H4 (cell line): ENCODE measurements at places on chromosomes 3 and 15. TPM values are rescaled to one million over a fixed set of nuclear protein-coding genes. Genes with fewer than 3 reads are reported as not detected.

DNA sequence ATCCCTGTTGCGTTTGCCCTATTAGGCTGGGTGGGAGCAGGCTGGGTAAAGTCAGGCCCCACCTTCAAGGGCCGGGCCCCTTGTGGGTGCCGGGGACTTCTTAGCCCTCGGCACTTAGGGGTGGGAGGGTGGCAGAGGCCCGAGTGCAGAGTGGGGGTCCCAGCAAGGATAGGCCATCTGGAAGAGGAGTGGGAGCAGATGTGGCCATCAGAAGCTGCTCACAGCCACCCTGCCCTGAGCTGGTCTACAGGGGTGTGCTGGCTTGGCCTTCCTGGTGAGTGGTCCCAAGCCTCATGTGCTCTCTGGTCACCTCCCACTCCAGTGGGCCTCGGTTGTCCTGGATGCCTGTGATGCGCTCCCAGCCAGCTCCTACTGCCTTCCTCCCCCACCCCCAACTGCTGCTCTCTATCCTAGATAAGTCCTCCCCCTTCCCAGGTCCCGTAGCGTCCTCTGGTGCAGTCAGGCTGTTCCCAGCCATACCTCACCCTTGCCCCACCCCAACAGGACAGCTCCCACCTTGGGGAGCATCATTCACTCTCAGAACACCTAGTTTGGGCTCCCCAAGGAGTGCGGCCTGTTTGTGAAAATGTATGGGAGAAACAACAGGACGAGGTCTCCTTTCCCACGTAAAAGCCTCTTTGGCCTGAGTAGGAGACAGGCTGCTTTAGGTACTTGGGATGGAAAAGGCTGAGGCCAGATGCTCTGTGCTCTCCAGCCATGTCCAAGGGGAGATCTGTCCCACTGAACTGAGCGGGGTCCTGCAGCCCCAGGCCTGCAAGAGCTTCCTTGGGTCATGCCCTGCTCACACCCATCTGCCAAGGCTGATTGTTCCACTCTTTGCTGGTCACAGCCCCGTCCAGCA is 24.9 kb upstream of the PLXNA1 start:
- no peak for DNase-seq

LRRK1 gene
- 1.4 and 2.9 TPM in 2 replicates for total RNA-seq

EHD4 gene
- total RNA-seq: 6.0 and 6.8 TPM in 2 replicates

AGBL1 gene
- total RNA-seq: not detected in 2 replicates

FBXW12 gene
- 0.08 TPM in 1 of 2 replicates, not detected in the other for total RNA-seq

NEDD4 gene
- 31.5 and 35.6 TPM in 2 replicates for total RNA-seq

DNA sequence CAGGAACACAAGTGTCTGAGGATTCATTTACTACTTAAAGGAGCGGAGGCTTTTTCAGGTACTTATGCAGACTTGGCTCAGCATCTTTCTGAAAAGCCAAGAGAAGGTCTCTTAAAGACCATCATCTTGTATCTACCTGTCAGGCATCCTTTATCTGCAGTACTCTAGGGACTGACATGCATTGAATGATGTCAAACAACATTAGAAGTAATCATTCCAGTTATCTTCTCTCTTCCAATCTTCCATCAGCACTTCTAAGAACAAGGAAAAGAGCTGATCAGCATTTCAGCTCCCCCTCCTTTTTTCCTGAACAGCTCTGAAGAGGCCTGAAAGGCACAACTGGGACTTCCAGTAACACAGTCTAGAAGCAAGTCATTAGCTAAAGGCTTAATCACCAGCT is 214.8 kb downstream of the KCNH8 start:
- DNase-seq: no peak

GRCh38 chr3:169389211-169389924 is 274.1 kb downstream of the MECOM start:
- DNase-seq: no peak

DNA sequence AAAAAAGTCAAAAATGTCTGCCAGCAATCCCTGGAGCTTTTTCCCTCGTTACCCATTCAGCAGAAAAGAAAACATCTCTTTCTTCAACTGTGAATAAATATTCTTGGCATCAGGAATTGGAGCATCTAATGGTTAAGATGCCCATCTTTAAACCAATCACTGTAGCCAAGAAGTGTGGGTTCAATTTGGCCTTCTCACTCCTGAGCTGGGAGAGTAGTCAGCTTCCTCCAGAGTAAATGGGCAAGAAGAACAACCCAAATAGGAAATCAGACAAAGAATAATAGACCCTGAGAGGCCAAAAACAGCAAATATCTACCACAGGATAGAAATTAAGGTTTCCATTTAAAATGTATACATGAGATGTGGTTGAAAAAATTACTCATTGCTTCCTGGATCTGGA is 508.0 kb upstream of the MDFIC2 start:
- no peak for DNase-seq

DNA sequence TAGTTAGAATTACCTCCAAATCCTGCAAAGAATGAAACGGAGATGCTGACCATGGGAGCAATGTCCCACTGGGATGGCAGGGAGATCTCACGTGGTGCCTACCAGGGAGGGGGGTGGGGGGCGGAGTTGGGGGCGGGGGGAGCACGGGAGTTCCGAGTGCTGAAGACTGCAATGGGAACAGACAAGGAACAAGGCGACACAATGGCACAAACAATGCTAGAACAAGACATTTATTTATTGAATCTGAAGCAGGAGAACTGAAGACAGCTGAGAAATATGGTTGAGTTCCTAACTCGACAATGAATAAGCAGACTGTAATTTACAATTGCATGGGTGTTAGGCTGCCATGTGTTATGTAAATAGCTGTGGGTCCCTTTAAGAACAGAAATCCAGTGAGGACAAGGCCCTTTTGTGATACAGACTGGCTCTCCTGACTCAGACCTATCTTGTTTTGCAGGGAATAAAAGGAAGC is 91.2 kb downstream of the AQP9 start:
- no peak for DNase-seq

- DNase-seq: no peak
These were observed 5.8 kb downstream of the GNAI2 start for GRCh38 chr3:50241713-50242380.

NPRL2 gene
- 18.2 and 27.8 TPM in 2 replicates for total RNA-seq

DNA sequence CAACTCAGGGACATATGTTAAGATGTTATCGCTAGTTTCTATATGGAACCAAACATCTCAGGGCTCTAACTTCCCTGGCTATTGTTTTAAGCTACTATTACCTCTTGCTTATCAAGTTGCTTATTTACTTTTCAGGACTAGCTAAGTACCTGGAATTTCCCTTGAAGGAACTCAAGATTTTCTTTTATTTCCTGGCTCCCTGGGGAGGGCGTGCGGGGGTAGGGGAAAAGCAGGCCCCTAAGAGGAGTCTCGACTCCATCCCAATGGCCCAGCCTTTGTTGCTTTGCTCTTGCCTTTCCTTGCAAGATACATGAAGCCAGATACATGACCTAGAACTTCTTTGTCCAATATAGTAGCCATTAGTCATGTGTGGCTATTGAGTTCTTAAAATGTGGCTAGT is 76.9 kb upstream of the STXBP5L start:
- no peak for DNase-seq

SLC49A4 gene
- total RNA-seq: 25.1 and 30.6 TPM in 2 replicates

- DNase-seq: no peak
These were observed 15.0 kb downstream of the PDIA5 start for GRCh38 chr3:123081718-123082369.

DNA sequence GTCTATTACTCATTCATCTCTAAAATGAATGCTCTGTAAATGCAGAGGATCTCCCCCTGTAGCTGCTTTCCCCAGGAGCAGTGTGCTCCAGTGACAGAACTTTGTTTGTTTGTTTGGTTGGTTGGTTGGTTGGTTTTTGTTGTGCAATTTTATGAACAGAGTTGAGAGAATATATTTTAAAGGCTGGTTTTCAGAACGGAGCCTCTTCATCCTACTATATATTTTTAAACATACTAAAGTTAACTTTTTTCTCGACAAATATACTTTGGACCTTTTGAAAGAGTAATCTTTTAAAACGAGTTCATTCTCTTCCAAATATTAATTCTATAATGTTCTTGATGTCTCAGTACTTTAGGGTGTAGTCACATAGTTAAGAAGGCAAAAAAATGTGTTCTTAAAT is 20.2 kb downstream of the RYR3 start:
- DNase-seq: no peak

CCK gene
- total RNA-seq: not detected in 2 replicates

DNA sequence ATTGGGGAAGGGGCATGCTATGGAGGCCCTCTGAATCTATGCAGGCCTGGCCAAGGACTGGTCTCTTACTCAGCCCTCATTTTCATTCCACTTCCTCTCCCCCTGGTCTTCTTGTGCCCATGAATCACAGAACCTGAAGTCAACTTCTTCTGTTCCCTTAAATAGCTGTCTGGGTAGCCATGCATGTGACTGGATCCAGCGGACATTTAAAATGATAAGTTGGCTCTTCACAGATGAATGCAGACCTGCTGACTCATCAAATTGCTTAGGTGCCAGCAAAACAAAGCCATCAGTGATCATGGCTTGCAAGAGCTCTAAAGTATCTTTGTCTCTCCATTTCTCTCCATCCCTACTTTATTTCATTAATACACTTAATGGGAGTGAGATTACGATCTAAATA is 90.1 kb upstream of the CADPS start:
- DNase-seq: no peak

- peak; percentile 87 for DNase-seq
These were observed 1138.4 kb downstream of the SI start for GRCh38 chr3:163939926-163940325.

DNA sequence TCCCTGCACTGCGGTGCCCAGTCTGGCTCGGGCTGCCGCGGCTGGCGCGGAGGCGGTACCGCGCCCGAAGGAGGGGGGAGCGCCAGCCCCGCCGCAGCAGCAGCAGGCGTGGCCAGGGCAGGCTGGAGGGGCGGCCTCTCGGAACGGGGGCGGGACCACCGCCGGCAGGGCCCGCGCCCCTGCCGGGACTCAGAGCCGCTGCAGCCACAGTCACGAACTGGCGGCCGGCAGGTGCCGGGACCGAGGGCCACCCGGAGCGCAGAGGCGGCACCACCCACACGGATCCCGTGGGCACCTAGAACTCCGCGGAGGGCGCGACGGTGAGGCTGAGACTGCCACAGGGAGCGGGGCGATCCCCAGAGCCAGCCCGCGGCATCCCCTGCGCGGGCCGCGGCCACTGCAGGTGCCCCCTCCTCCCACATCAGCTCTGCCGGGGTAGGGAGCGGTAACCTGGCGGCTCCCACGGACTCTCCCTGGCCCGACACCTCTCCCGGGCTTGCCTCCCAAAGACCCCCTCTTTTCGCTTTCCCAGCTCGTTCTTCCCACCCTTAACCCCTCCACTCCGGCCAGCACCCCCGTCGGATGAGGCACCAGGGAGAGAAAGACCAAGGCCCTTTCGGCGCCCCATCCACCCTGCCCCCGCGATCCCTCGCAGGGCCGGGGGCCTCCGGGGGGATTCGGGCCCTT is at the start of gene VWA5B2:
VWA5B2 (plus strand) TSS at position 192 of the 687 bp plus-strand sequence. CDS start 944 bp downstream, outside the sequence.
- DNase-seq: peak; percentile 62

DNA sequence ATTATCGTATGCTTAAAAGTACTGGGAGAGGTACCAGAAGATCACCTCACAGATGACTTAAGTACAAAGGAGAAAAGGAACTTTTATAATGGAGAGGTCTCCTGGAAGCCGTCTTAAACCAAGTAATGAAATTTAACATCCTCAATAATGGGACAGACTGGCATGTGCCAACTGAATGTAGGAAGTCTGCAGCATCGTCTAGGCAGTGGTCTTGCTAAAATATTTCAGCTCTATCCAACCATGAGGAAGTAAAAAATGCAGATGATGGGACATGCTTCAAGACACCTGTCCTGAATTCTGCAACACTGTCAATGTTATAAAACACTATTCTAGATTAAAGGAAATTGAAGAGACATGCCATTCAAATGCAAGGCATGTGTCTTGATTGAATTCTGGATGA is 458.8 kb upstream of the TPRG1 start:
- no peak for DNase-seq

DNA sequence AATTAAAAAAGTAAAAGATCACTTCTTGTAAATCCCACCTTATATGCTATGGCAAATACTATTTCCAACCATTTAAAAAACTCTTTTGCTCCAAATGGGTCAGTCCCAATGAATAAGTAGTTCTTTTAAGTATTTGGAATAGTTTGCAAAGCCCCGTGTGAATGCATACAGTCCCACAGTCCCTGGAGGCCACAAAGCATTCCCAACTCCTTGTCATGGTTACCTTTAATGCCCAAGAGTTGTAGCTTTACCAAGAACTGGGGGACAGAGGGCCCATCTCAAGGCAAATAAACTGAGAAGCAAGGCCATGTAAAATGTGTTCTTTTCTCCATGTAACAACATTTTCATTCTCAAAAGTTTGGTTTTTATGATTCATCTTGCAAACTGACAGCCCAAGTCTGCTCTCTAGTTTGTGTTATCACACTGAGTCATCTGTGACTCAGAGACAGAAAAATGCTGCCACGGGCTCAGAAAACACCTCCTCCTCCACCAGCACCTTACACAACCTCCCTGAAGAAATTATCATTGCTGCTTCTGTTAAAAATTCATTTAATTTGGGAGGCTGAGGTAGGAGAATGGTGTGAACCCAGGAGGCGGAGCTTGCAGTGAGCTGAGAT is 336.2 kb downstream of the ERC2 start:
- DNase-seq: peak; percentile 66

DNA sequence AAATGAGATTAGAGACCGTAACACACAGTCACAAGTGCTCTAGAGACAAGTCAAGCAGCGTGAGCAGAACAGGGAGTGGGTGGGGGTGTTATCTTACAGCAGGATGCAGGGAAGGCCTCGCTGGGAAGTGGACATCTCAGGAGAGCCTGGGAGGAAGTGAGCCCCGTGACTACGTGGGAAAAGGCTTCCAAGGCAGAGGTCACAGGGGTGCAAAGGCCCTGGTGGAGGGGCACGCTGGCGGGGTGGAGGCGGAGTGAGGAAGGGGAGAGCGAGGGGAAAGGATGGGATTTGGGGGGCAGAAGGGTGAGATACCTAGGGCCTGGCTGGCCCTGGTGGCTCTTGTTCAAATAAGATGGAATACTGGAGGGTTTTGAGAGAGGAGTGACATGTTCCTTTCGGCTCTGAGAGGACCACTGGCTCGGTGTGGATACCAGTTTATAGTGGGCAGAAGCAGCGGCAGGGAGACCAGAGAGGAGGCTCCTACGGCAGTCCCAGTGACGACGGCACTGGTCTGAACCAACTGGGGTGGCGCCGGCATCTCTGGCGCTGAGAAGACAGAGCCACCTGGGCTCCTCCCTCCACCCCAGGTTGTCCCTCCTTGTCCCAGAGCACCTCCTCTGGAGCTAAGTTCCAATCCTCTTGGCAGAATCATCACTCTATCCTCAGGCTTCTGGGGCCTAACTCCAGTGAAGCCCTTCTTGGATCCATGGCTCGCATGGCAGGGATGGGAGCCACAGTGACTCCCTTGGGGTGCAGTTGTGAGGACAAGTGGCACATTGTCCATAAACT is 266.2 kb upstream of the LYSMD4 start:
- no peak for DNase-seq

DNA sequence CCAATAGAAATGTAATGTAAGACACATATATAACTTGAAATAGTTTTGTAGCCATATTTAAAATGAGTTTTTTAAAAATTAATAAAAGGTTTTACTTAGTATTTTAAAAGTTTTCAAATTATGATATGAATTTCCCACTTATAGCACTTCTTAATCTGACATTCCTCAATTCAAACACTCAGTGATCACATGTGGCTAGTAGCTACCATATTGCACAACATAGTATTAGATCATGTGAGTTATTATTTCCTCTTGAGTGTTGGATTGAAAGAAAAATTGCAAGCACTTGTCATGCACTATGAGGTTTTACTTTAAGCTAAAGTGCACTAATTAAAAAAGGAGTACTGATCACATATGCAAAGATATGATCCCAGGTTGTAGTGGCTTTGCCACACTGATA is 453.4 kb upstream of the ROBO2 start:
- no peak for DNase-seq

ACTRT3 gene
- not detected in 2 replicates for total RNA-seq
